ENCODE measurements at places on chromosomes 1 and 21. TPM values are rescaled to one million over a fixed set of nuclear protein-coding genes. Genes with fewer than 3 reads are reported as not detected.

CYYR1 gene
- 0.35 TPM for total RNA-seq

PDC gene
- 0.53 TPM for total RNA-seq

RAB25 gene
- not detected for total RNA-seq

HHIPL2 gene
- 0.35 TPM for total RNA-seq

ZRANB2 gene
- total RNA-seq: 15.3 TPM

SLC16A4 gene
- total RNA-seq: 10.3 TPM

C1QB gene
- total RNA-seq: not detected

ITGB2 gene
- 0.30 TPM for total RNA-seq

PALMD gene
- total RNA-seq: 26.1 TPM

OR2L5 gene
- not detected for total RNA-seq

PLEKHA6 gene
- total RNA-seq: 0.08 TPM

GJA8 gene
- total RNA-seq: not detected

SERTAD4 gene
- total RNA-seq: not detected

CCDC181 gene
- total RNA-seq: 0.38 TPM

S100A9 gene
- total RNA-seq: not detected

MYBPH gene
- 0.35 TPM for total RNA-seq

IL10 gene
- not detected for total RNA-seq

LCE2B gene
- not detected for total RNA-seq

C1orf115 gene
- 1.2 TPM for total RNA-seq

PTAFR gene
- total RNA-seq: 0.12 TPM

INSRR gene
- under 0.01 TPM for total RNA-seq

CA14 gene
- total RNA-seq: not detected

CFAP74 gene
- not detected for total RNA-seq

CFAP126 gene
- total RNA-seq: not detected

PLA2G2F gene
- not detected for total RNA-seq

TINAGL1 gene
- total RNA-seq: 278 TPM

MPZ gene
- total RNA-seq: 0.53 TPM

LAD1 gene
- not detected for total RNA-seq

OPTC gene
- total RNA-seq: not detected

LRRC7 gene
- total RNA-seq: not detected

LCE1B gene
- total RNA-seq: not detected

ICOSLG gene
- total RNA-seq: under 0.01 TPM

GJA9 gene
- 0.12 TPM for total RNA-seq

YY1AP1 gene
- total RNA-seq: 31.0 TPM

TLR5 gene
- total RNA-seq: not detected

AADACL3 gene
- not detected for total RNA-seq

DIO1 gene
- total RNA-seq: not detected

VHLL gene
- total RNA-seq: 0.23 TPM

PLA2G2E gene
- not detected for total RNA-seq

OLFML3 gene
- total RNA-seq: 22.5 TPM

AGBL4 gene
- not detected for total RNA-seq

CD101 gene
- under 0.01 TPM for total RNA-seq

Measured in smooth muscle cell of the coronary artery (primary cell).